Stimulated activated CD8-positive, alpha-beta memory T cell treated with anti-CD3 and anti-CD28 coated beads, Interleukin-2, amount 100 ng/mL, for 1 hour (primary cell): ENCODE measurements at places on chromosomes 3 and 15.

DNA sequence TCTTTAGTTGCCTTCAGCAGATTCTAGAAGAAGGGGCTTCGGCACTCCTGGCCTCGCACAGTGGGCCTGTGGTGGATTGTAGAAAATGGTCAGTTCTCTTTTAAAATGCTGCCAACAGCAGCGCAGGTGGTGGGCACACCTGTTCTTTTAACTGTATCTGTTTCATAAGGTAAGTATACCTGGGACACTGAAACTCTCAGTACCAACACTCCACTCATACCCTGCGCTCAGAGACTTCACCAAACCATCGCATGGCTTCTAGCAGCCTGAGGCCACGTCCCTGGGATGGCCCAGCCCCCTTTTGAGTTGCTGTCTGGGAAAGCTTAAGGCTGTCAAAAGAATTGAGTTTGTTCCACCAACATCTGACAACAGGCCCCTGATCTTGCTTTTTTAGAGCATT is 56.7 kb upstream of the MCF2L2 start:
- no peak for DNase-seq

- DNase-seq = no peak
Measured at GRCh38 chr15:62612183-62612733, 430.3 kb upstream of the TPM1 start.

GRCh38 chr15:43749690-43750345 is 3.6 kb downstream of the PDIA3 start:
- DNase-seq = no peak

DNA sequence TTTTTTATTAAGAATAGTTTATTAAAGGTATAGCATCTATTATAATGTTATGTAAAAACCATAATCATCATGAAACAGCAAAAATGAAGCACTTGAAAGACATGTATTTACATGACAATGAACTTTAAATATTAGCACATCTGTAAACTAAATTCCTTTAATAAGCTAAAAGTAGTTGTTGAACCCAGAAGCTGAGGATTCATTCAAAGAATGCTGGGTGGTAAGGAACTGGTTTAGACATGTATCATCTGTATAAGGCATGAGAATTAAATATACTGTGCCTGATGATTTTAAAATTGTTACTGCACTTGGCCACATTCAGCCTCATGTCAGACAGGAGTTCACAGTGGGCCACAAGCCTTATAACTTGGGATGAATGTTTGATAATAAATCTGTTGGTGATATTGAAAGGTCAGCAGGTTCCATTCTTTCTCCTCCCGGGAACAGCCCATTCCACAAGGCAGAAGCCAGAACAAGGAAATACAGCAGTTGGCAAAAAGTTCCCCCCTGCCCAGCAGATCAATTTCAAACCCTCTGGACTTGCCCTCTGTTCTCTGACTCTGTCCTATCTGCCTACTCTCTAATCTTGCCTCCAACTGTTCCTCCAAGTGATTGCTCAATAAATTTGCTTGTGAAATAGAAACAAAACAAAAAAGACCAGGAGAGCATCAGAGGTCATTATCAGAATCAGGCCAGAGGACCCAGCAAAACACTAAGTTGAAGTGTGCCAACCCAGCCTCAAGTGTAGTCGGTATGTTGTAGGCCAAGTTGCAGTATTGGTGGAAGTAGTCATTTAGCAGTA is 49.8 kb upstream of the TEX264 start:
- no peak for DNase-seq

DNA sequence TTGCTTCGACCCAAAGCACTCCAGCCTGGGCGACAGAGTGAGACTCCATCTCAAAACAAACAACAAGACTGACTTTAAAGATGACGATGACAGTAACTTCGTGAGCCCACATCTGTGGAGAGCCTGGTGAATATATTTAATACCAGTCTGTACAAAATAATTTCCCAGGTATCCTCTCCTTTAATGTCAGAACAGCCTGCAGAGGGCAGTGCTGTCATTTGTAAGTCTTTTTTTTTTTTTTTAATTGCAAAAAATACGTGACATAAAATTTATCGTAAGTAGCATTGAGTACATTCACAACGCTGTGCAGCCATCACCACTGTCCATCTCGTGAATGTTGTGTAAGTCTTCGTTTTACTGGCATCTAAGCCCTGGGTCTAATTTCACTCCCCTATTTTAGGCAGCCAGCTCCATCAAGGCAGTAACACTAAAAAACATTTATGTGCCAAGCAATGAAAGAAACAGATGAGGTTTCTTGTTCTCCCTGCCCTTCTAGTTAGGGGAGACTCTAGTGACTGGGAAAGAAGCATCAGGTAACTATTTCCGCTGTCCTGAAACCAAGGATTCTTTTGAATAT is 1.4 kb downstream of the HTD2 start:
- DNase-seq = no peak

GRCh38 chr3:14651440-14652251 is at the start of gene CCDC174:
Gene CCDC174, plus strand, starts transcription at chr3:14651762. Its CDS starts 75 bp downstream, at chr3:14651837.
- DNase-seq = peak; percentile 86

DNA sequence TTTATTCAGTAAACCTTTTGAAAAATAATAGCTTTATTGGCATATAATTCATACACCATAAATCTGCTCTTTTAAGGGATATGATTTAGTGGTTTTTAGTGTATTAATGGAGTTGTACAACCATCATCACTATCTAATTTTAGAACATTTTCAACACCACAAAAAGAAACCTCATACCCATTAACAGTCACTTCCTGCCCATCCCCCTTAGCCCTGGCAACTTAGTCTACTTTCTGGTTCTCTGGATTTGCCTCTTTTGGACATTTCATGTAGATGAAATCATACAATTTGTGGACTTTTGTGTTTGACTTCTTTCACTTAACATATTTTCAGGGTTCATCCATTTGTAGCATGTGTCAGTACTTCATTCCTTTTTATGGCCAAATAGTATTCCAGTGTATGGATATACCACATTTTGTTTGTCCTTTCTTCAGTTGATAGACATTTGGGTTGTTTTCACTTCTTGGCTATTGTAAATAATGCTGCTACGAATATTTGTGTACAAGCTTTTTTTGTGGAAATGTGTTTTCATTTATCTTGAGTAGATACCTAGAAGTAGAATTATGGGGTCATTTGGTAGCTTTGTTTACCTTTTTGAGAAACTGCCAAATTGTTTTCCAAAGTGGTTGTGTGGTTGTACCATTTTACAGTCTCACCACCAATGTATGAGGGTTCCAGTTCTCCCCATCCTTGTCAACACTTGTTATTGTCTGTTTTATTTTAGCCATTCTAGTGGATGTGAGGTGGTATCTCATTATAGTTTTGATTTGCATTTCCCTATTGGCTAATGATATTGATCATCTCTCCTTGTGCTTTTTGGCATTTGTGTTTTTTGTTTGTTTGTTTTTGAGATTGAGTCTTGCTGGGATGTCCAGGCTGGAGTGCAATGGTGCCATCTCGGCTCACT is 45.8 kb downstream of the SMAD3 start:
- no peak for DNase-seq

- no peak for DNase-seq
Measured at GRCh38 chr3:164470471-164470870, 607.8 kb downstream of the SI start.

- DNase-seq = no peak
Measured at GRCh38 chr3:143480344-143480743, 360.8 kb downstream of the CHST2 start.

DNA sequence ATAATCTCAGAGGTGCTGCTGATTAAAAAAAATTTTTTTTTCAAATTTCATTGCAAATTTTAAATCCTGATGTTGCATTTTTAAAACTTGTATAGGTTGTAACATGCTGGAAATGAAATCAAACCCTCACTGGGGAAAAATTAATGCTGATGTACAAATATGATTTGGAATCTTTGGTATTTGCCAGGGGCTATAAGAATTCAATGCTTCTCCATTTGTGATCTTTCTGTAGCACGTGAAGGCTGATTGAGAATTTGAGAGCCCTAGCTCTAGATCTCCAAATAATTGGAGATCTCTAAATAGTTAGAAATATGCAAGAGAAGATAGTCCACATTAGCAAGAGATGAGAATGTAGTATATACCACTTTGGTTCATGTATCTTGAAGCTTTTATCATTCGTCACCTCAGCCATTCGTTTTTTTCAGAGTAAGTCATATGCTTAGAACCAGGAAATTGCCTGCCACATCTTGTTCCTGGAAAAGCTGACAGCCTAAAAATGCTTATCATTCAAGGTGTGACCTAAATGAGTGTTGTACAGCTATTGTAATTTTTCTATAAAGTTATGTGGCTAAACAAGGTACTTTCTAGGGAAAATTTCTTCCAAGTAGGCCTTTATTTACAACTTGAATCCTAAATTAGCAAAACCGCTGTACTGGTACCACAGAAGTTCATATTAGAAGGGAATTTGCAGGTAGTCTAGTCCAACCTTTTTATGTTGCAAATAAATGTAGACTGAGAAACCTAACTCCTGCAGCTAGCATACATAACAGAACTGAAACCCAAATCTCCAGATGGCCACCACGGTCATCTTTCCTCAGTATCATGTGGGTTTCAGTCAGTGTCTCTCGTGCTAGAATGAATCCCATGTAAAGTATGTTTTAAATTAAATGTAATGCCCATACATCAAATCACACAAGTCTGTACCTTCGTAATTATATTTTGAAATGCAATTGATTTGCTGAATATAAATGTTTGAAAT is 48.5 kb downstream of the FNDC3B start:
- no peak for DNase-seq

DNA sequence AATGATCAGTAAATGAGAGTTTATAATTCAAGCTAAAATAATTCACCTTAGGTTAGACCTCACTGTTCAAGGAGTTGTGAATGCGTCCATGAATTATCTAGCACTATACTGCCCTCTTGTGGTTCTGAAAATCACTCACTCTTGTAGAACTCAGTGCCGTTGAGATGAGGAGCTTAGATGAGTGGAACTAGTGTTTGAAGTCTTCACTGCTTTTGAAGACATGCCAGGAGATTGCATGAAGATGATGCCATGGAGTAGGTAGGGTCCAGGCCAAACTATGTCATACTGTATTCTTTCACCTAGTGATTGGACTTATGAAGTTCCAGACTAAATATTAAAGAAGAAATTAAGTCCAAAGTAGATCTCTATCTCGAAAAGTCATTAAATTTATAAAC is 28.8 kb downstream of the LYSMD4 start:
- DNase-seq = no peak

DNA sequence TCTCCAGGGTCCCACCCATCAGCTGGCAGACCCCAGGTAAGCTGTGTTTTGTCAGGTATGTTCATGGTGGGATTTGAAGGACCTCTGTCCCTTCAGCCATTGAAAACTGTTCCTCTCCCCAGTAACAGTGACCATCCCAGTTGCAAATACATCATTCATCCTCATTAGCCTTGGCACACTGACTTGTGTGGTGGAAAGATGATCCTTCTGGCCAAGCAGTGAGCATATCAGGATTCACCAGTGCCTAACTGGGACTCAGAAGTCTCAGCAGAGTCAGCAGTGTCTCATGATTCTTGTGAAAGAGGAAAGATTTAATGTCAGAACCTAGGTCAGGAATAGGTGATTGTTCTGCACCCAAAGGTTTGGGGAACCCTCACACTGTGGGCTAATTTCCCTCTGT is 90.2 kb downstream of the DNAJB8 start:
- DNase-seq = no peak

DNA sequence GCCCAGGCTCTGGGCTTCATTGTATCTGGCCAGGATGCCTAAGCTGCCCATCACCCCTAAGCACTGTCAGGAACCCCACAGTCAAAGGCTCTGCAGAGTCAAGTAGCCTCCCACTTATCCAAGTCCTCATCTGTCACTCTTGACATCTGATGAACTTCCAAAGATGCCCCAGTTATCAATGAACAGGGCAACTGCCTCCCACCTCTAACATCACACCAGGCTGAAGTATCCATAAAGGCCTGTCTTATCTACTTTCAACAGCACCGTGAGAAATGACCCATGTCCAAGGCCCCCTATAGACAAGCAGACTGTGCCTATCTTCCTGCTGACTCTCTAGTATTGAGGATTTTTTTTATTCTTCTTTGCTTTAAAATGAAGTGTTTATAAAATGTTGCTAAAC is 56.4 kb downstream of the TRIM69 start:
- DNase-seq = no peak

DNA sequence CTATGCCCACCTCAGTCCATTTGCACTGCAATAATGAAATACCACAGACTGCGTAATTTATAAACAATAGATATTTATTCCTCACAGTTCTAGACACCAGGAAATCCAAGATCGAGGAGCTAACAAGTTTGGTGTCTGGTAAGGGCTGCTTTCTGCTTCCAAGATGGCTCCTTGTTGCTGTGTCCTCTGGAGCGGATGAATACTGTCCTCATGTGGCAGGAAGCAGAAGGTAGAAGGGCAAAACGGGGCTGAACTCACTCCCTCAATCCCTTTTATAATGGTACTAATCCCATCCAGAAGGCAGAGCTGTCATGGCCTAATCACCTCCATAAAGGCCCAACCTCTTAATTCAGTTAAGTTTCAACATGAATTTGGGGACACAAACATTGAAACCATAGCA is 75.3 kb downstream of the P2RY1 start:
- DNase-seq = no peak

- no peak for DNase-seq
Measured at GRCh38 chr3:58697561-58697960, 31.0 kb upstream of the FAM3D start.

- no peak for DNase-seq
Measured at GRCh38 chr3:184727357-184728009, 15.6 kb upstream of the MAGEF1 start.

DNA sequence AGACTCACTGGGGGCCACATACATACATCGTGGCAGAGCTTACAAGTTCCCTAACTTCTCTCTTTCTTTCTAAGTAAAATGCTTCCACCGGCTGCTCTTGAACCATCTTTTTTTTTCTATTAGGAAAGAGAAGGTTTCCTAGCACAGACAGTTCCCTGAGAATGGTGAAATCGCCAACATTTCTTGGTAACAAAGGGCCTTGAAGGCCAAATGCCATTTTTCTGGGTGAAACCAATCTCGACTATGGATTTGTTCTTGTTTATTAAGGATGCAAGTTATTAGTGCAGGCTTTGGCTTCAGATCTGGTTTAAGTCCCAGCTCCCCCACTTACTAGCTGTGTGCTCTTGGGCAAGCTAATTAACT is 3.0 kb downstream of the LMCD1 start:
- DNase-seq = no peak

DNA sequence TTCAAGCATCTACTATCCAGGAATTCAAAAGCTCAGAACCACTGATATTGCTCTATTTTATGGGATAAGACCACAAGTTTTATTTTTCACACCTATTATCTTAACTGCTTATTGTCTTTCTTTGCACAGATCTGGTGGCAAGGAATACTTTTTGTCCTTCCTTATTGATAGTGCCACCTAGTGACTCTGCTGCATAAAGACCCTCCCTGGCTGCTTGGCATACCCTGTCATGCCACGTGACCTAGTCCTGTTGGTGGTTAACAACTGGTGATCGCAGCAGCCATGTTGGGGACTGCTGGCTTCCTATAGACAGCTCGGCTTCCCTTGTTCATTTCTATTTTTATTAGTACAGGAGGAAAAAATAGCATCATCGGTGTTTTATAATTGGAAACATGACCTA is 236.3 kb downstream of the MEX3B start:
- no peak for DNase-seq

DNA sequence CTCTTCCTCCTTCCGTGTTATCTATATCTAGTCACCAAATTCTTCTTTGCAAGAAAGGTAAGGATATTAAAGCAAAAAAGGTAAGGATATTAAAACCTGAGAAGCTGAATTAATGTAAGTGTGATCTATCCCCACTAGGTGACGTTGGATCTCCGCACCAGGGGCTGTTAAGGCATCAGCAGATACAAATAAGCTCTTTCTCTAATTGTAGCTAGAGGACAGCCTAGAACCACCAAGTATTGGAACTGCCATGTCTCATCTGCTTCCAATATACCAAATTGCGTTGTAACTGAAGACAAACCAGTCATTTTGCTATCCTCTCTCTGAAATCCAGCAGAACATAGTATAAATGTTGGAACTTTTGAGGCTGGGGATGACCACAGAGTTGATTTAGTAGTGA is 471.2 kb upstream of the TGFBR2 start:
- DNase-seq = no peak
